Ascending aorta (tissue), 2 donors: ENCODE measurements at places on chromosomes 13 and 19.

DNA sequence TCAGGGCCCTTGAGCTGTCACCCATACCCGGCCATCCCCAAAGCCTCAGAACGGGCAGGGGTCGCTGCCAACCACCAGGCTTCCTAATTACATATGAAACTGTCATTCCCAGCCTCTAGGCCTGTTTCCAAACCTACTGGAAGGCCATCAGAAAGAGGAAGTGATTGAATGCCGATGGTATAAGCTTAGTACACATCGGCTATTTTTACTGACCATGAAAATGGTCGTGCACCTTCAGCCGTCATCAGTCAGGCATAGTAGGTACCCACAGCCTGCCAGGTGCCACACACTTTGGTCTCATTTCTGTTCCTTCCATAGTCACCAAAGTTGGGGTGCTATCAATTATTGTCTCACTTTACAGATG lies 10.2 kb downstream of the KRI1 start:
- no peak for DNase-seq

GRCh38 chr13:111900390-111901131 lies 166.4 kb upstream of the SOX1 start:
- DNase-seq = no peak

DNA sequence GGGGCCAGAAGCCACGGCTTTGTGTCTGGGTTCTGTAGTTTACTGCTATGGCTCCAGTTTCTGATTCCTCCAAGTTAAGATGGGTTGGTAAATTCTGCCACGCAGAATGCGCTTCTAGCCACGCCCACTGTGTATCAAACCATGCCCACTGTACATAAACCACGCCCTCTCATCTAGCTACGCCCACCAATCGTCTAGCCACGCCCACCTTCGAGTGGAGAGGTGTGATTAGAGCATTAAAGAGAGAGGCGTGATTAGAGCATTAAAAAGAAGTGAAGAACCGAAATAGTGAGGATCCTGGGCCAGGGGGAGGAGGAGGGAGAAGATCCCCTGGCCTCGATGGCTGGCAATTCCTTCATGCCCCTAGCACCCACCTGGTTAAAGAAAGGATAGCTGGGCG lies 43.7 kb upstream of the ADGRE5 start:
- no peak for DNase-seq

GRCh38 chr13:20258208-20258962 lies 26.3 kb upstream of the GJB6 start:
- no peak for DNase-seq

- DNase-seq = no peak
Measured at GRCh38 chr13:80359778-80360452, 19.0 kb upstream of the SPRY2 start.

DNA sequence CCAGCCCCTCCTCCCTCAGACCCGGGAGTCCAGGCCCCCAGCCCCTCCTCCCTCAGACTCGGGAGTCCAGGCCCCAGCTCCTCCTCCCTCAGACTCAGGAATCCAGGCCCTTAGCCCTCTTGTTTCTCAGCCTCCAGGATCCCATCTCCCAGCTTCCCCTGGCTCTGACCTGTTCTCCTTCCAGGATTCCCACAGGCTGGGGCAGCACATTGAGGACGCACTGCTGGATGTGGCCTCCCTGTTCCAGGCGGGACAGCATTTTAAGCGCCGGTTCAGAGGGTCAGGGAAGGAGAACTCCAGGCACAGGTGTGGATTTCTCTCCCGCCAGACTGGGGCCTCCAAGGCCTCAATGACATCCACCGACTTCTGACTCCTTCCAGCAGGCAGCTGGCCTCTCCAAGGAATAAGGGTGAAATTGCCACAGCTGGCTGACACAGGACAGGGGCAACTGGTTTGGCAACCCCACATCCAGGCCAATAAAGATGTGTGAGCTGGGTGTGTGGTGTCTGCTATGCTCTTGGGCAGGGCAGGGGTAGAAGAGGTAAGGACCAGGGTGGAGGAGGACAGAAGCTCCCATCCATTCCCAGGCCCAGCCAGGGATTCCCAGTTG lies 22.4 kb downstream of the CPT1C start:
- no peak for DNase-seq

DNA sequence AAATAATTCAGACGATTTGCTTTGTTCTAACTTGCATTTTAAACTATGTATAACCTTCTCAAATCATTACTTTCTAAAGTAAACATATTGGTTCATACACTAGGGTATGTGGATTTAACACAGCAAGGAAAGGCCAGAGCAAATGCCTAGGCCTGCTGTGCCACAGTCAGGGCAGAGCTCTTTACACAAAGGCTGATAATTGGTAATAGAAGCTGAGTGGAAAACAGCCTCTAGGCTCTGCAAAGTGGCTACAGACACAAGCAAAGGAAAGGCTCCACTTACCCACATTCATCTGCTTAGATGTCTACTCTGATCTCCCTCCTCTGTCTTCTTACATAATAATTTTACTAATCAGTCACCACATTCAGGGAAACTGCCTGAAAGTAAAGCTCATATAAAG lies 382.9 kb downstream of the OLFM4 start:
- no peak for DNase-seq

DNA sequence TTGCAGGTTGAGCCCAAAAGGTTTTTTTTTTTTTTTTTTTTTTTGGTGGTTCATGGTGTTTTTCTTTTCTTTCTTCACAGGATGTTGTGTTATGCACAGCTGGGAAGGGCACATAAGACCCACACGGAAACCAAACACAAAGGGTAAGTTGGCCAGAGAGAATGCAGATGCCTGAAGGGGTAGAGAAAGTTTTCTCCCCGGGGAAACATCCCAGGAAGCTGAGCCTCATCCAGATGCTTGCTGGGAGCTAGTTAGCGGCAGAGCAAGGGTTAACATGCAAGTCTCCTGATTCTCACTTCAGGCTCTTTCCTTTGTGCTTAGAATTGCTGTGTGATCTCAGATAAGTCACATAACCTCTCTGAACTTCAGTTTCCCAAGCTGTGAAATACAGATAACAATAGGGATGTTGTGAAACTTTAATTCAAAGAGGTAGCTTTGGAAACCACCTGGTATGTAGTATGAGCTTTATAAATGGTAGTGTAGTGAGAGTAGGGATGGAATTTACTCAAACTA lies 3.1 kb downstream of the ADGRE1 start:
- DNase-seq = no peak
